ENCODE measurements at places on chromosomes 12 and 14.
A peak's percentile ranks its signal among the peaks of the same experiment; 100 is the strongest.

DNA sequence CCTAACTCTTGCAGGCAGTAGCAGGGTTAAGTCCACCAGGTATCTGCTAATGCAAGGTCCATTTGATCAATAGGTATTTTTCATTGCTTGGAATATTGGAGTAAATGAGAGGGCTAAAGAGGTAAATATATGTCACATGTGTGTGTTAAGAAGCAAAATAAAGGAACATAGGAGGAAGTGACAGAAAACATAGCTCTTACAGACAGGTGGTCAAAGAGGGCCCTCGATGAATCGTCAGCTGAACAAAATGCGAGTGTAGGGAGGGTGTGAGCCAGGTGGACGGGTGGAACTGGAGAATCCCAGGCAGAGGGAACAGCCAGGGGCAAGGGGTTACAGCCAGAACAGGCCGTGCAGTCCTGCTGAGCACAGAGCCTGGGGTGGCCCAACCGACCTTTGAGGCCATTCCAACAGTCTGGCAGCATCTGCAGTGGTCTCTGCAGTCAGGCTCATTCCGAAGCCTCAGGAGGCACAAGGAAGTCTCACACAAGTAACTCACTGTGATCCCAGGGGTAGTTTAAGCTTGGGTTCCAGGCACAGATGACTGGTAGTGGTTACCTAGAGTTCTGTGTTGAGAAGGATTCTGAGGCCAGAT lies 43.2 kb downstream of the CCDC88C start:
- no peak for DNase-seq

DNA sequence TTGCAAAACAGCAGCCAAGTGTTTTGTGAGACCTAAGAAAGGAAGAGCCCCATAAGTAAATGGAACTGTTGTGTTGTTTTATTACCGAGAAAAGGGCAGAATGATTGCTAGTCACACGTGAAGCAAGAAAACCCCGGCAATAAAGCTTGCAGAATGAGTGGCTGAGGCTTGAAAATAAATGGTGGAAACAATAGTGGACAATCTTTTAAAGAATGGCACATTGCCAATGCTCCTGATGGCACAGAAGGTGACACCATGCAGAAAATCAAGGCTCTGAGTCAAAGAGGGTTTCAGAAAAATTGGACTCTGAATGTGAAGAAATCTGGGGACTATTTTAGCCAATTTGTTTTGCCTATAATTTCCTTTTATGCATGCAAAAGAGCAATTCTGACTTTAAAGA lies 4.0 kb upstream of the AQP2 start:
- no peak for DNase-seq

DNA sequence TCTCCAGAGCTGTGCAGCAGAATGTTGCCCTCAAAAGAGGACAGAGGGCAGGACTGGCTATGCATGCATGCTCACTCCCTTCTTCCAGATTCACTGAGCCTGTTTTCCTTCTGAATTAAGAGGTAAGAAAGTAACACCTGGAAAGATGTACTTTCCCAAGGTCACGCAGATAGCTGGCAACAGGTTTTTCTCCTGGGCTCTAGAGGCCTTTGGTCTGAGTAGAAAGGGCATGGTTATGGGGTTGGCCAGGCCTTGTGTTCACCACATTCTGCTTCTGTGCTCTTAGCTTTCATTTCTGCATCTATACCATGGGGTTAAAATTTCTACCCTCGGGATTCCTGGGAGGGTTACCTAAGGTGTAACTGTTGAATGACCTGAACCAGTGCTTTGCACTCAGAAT lies 57.5 kb downstream of the RASSF3 start:
- DNase-seq = no peak

DNA sequence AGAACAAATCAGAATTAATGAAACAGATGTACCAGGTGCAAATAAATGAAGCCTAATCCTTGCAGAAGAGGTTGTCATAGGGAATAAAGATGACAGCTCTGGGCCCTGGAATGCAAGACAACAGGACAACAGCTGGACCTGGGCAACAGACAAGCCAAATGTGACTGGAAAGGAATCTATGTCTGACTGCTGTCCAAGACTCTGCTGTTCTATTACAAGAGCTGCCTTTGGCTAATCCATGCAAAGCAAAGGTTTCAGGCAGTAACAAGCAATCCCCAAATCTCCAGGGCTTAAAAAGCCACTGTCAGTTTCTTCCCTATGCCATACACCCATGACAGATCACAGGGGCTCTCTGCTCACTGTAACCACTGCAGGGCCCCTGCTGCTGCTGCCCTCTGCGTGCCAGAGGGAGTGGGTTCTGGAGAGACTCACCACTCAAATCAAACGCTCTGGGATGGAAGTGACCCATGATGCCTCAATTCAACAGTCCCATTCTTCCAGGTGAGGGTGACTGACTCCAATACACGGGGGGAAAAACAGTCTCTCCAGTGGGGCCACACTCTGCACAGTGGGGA lies 218.9 kb upstream of the SFSWAP start:
- DNase-seq = no peak

DNA sequence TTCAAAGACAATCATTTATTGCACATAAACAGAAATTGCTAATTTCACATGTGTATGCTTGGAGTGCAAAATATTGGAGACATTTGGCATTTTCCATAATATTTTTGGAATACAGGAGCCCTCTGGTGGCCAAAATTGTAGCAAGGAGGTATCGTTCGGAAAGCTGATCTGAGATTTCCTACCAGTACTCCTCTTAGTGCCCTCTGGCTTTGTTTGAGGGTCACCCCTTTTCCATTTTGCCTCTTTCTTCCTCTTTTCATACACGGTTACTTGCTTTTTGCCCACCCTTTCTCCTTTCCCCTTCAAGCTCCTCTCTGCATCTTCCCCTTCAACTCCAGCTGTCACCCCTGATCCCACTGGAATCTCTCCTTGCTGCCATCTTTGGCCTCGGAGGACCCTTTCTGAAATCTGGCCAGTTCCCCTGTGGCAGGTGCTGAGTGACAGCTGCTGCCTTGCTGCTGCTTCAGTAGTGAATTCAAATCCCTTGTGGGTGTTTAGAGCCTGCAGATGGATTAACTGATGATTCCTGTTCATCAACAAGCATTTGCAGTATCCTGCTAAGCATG lies 164.6 kb upstream of the PARP11 start:
- DNase-seq = peak; percentile 62

- no peak for DNase-seq
Observed at GRCh38 chr14:80522936-80523335, 311.6 kb upstream of the DIO2 start.

GRCh38 chr12:65389436-65389835 lies 111.0 kb downstream of the MSRB3 start:
- no peak for DNase-seq

- no peak for DNase-seq
Observed at GRCh38 chr14:80956102-80956501, 681 bp downstream of the TSHR start.

DNA sequence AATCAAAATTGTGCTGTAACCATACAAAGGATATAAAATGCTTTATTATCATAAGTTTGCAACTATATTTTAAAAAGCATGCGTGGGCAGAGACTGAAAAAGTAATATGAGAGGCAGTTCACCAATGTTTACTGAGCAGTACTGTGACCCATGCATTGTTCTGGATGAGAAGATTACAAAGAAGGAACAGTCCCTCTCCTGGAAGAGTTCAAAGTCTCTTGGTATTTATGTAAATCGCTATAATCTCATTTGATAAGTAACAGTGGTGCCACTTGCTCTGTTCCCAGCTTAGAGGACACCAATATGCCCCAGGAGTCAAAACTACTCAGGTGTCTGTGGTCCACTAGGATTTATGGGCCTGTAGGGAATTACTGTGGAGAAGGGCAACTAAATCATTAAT lies 2.1 kb upstream of the CMAS start:
- DNase-seq = no peak

- DNase-seq = no peak
Observed at GRCh38 chr12:123748161-123748560, 13.9 kb upstream of the DNAH10 start.

- DNase-seq = no peak
Observed at GRCh38 chr12:96336489-96336888, 63.8 kb downstream of the CDK17 start.

GRCh38 chr14:25074099-25074685 lies 24.2 kb upstream of the STXBP6 start:
- DNase-seq = no peak

GRCh38 chr12:22683131-22683530 lies 58.2 kb downstream of the ETNK1 start:
- no peak for DNase-seq

- DNase-seq = no peak
Observed at GRCh38 chr12:76303989-76304460, 44.2 kb downstream of the BBS10 start.

GRCh38 chr12:106214571-106214970 lies 33.2 kb downstream of the CKAP4 start:
- DNase-seq = no peak

GRCh38 chr12:42705863-42706262 lies 116.3 kb upstream of the PRICKLE1 start:
- DNase-seq = no peak

DNA sequence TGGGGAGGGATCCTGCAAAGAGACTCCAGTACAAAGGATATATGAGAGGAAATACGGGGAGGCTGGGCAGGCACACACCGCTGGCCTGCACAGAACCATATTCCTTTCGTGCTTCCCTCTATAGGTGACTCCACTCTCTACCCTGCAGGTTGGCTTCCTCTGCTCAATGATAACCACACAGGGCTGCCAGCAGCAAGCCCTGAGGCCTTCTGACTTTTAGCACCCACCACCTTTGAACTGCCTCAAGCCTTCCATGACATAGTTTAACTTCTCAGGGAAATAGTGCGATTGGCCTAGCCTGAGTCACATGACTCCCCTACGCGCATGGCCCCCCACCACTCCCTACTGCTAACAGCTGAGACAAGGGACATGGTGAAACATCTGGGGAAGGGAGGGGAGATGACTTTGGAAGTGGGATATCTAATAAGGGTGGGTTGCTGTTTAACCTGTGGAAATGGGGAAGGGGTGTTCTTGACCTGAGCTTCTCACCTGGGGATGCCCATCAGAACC lies 3.0 kb upstream of the FOXN3 start:
- no peak for DNase-seq

- DNase-seq = no peak
Observed at GRCh38 chr14:31252865-31253264, 45.3 kb upstream of the HECTD1 start.

DNA sequence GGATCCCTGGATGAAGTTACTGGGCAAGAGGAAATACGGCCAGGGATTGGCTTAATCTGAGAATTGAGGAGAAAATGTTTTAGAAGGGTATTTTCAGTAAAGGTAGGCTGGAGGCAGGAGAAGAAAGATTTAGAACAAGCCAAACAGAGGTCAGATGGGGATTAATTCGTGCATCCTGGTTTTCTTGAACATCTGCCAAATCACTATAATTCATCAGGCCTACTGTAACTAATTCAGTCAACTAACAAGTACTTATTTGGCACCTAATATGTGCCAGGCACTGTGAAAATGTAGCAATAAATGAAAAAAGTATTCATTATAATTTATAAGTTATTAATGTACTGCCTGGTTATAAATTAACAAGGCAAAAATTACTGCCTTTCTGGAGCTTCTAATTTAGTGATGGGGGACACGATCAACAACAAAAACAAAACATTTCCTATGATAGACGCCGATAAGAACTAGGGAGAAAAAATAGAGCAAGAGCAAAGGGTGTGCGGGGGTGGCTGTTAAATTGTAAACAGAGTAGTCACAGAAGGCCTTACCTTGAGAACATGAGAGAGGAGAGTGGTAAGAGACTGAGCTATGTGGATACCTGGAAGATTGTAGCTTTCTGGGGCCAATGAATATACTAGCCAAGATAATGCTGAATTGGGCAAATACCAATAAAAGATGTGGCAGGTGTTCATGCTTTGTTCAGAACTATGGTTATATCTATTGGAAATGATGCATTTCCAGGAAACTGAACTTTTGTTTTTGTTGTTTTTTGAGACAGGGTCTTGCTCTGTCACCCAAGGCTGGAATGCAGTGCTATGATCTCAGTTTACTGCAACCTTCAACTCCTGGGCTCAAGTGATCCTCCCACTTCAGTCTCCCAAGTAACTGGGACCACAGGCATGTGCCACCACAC lies 34.0 kb downstream of the DUSP16 start:
- DNase-seq = no peak

GRCh38 chr12:132056320-132056719 lies 87.8 kb downstream of the DDX51 start:
- no peak for DNase-seq

- DNase-seq = no peak
Observed at GRCh38 chr12:68432622-68433021, 100.5 kb upstream of the MDM1 start.

GRCh38 chr14:65631040-65631439 lies 218.5 kb downstream of the FUT8 start:
- no peak for DNase-seq

- no peak for DNase-seq
Observed at GRCh38 chr12:117662220-117662619, 300.8 kb upstream of the NOS1 start.

- DNase-seq = no peak
Observed at GRCh38 chr12:29726321-29726692, 57.4 kb downstream of the TMTC1 start.

DNA sequence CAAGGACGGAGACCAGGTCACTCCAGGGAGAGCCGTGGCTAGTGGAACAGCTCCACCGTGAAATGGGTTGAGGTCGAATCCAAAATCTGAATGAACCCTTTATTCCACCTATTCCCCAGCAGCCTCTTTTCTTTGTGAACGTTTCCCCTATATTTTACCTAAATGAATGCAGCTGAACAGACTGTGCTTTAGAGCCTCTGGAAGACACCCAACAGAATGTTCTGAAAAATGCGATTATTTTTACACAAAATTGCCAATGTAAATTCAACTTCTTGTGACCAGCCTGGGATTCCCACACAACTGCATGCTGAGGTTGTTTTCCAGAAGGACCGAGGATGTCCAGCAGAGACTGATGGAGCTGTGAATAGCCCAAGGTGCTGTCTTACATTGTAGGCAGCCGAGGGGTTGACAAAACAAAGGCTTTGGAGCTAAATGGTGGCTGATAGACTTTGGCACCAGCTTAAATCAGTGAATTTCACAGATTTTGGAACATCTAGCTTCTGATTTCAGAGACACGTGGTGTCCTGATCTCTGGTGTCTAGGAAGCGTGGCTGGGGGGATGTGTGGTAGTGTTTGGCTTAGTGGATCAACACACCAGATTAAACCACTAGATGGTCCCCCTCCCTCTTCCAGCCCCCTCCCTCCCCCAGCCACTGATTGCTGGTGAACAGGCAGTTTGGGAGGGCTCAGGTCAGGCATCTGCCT lies 150.4 kb downstream of the ZNF664 start:
- no peak for DNase-seq

GRCh38 chr14:32038876-32039275 lies 38.2 kb upstream of the ARHGAP5 start:
- DNase-seq = no peak

Measured in SW 1271 (cell line).